Stimulated activated CD4-positive, alpha-beta T cell treated with anti-CD3 and anti-CD28 coated beads, Interleukin-1b, Interleukin-23, amount 100 ng/mL, for 1 hour (primary cell): ENCODE measurements at places on chromosomes 13 and 19.
A peak's percentile ranks its signal among the peaks of the same experiment; 100 is the strongest.

DNA sequence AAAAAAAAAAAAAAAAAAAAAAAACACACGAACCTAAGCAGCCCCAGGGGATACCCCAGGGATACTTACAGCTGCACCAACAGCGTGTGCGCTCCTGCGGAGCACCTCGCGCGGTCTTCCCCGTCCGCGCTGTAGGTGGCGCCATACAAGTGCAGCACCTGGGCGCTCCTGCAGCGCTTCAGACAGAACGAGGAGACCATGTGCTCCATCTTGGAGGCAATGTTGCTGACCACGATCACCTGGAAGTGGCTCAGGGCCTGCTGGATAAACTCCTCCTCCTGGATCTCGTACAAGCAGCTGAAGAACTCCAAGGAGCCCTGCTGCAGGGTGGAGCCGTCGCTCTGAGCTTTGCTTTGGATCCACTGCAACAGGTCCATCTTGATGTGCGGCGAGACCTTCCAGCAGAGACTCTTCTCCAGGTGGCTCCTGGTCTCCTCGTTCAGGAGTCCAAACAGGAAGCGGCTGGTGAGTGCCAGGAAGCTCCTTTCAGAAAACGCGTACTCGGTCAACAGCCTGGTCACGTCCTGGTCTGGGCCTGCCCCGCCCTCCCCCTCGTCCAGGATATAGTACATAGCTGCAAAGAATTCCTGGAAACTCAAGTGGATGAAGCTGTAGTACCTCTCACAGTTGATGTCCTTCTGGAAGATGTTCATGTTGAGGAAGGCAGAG lies 14.5 kb downstream of the NLRP12 start:
- DNase-seq: no peak

DNA sequence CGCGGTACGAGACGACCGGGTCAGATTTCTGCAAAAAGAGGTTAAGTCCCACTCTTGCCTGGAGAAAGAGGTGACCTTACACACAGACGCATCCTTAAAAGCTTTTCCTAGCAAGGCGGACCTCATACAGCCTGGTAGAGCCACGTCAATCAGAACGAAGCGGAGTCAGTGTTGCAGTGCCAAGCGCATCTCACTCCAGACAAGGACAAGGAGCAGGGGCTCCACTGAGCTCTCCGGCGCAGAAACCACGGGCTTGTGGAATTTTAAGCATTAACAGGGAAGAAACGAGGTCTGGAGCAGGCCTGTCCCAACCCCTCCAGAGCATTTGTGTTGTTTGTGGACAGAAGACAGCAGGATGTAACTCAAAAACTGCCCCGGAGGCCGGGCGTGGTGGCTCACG lies 7.1 kb downstream of the EEF2 start:
- no peak for DNase-seq

DNA sequence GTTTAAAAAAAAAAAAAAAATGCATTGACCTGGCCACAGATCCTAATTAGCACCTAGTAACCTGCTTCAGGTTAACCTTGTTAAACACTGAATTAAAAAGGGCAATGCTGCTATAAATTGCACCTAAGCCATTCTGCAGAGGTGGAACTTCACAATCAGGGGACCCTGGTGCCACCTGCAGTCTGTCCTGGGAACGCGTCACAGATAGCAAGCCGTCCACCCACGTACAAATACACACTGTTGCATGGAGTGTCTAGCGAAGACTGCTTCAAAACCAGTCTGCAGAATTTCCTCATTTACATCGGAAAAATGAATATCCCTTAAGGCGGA lies 169.3 kb downstream of the COL4A1 start:
- DNase-seq: no peak

DNA sequence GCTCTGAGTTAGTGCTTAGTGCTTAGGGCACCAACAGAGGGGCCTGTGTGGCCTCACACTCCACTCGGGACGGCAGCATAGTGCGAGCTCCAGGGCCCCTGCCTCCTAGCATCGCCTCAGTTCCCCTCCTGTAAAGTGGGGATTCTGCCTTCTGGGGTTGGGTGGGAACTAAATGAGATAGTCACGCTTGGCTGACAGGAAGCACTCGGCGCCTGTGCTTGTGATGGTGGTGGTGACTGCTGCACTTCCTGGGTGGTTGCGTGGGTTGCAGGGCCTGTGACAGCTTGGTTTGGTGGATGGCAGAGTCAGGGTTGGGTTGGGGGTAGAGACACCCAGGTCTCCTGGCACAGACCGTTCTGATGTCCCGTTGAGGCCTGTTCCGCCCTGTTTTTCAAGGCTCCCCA lies 7.7 kb downstream of the PLEKHF1 start:
- DNase-seq: peak; percentile 71

GRCh38 chr13:33953203-33953602 lies 135.3 kb downstream of the RFC3 start:
- no peak for DNase-seq

GRCh38 chr13:27592865-27593264 lies 27.5 kb downstream of the LNX2 start:
- DNase-seq: no peak

DNA sequence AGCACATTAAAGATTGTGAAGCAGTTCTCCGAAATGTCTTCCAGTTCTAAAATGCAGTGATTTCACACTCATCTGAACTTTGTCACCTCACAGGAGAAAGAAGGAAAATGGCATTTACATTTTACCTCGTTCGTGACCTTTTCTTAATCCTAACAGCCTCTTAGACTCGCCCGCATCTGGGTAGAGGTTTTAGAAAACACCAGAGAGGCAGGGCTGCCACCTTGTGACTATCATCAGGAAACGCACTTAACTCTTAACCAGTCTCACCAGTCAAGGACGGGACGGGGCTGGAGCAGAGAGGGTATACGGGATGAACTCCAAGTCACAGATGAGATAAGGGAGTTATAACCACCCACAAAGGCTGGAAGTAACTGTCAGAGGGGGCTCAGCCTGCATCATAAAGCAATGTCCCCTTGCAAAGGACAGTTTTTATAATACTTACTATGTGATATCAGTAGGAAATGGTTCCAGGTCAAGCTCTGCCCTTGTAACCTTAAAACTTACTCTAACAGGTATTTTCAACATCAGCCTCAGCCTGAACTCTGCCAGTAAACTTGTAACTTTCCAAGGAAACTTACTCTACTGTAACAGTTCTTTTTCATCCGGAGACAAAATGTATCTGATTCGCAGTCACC lies 8.6 kb upstream of the CEACAM6 start:
- peak; percentile 15 for DNase-seq

- no peak for DNase-seq
These were observed 22.9 kb upstream of the FAM216B start for GRCh38 chr13:42758515-42758914.

- DNase-seq: no peak
These were observed 116.6 kb upstream of the UQCRFS1 start for GRCh38 chr19:29329460-29330134.

- no peak for DNase-seq
These were observed 120.0 kb downstream of the CRYL1 start for GRCh38 chr13:20405691-20406090.

DNA sequence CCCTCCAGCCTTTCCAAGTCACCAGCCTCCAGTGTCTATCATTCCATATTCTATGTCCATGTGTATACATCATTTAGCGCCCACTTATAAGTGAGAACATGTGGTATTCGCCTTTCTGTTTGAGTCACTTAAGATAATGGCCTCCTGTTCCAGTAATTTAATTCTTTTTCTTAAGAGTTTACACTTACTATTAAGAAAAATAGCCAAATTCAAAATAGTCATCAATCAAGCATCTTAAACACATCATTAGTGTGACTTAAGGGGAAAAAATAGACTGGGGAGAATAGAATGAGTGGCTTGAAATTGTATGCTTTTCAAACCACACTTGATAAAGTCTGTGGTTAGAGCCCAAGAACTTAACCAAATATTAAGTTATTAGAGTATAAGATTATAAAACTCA lies 248.0 kb downstream of the MAB21L1 start:
- no peak for DNase-seq

DNA sequence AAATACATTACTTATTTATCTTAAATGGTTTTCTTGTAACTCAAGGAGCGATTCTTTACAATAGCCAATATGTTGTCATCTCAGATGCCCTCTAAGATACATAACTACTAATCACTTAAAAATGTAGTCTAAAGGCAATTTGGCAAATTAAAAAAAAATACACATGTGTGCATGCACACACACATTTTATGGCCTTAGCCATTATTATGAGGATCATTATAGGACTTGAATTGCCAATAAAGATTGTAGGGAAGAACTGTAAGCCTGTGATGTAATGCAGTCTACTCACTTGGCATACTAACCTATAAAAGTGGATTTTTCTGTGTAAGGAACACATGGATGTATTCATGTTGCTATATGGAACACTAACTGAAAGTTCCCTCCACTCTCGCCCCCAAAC lies 274.3 kb downstream of the SHISA2 start:
- no peak for DNase-seq

GRCh38 chr13:35469806-35470525 lies 6.5 kb downstream of the MAB21L1 start:
- DNase-seq: no peak

- DNase-seq: no peak
These were observed 173.1 kb upstream of the RFC3 start for GRCh38 chr13:33644581-33645543.

DNA sequence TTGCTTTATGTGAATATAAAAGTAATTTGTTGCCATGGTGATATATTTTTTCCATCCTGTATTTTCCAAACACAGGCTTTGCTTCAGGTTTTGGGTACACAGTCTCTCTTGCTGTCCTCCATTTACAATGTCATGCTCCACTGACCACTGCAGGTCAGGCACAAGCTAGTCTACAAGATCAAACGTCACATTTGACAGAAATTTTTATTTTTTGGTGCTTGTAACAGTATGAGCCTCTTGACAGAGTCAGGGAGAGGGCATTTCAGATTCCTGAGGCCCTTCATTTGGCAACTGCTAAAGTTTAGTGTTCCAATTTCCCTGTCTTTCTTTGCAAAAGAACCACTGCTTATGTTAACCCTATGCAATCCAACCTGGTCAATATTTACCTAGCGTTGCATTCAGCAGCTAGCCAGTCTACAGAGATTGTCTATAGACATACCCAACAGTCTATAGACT lies 175.0 kb downstream of the RFC3 start:
- no peak for DNase-seq

DNA sequence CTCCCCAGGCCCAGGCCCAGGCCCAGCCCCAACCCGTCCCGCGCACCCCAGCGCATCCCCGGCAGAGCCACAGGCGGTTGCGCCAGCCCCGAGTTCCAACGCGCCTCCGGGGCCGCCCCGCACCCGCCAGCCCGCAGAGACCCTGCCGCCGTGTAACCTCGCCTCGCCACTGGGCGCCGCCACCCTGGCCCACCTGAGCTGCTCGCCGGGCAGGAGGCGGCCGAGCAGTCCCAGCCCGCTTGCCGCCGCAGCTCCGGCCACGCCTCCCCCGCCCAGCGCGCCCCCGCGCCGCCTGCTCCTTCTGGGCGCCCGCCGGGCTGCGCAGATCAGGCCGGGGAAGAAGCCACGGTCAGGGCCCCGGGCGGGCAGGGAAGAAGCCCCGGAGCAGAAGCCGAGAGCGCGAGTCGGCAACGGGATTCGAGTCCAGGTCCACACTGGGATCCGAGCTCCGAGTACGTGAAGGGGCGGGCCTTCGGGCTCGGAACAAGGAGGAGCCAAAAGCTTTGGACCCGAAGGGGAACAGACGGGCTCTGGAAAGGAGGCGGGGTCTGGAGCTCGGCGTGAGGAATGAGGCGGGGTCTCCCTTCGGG lies at the start of gene MBOAT7:
Gene MBOAT7, minus strand, starts transcription at position 436 of the 590 bp plus-strand sequence. CDS start 1,072 bp downstream, outside the sequence.
- no peak for DNase-seq

- no peak for DNase-seq
These were observed 1.3 kb upstream of the ISYNA1 start for GRCh38 chr19:18439025-18439909.

DNA sequence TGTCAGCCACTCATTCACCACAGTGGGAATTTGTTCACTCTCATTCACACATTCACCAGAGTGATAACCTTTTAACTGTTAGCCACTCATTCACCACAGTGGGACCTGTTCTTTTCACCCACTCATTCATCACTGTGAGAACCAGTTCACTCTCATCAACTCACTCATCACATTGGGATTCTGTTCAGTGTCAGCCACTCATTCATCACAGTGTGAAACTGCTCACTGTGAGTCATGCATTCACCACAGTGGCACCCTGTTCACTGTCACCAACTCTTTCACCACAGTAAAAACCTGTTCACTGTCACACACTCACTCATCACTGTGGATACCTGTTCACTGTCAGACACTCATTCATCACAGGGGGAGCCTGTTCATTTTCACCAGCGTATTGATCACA lies 43.5 kb upstream of the ZNF85 start:
- DNase-seq: no peak

GRCh38 chr19:33463199-33463598 lies 58.4 kb downstream of the PEPD start:
- no peak for DNase-seq

DNA sequence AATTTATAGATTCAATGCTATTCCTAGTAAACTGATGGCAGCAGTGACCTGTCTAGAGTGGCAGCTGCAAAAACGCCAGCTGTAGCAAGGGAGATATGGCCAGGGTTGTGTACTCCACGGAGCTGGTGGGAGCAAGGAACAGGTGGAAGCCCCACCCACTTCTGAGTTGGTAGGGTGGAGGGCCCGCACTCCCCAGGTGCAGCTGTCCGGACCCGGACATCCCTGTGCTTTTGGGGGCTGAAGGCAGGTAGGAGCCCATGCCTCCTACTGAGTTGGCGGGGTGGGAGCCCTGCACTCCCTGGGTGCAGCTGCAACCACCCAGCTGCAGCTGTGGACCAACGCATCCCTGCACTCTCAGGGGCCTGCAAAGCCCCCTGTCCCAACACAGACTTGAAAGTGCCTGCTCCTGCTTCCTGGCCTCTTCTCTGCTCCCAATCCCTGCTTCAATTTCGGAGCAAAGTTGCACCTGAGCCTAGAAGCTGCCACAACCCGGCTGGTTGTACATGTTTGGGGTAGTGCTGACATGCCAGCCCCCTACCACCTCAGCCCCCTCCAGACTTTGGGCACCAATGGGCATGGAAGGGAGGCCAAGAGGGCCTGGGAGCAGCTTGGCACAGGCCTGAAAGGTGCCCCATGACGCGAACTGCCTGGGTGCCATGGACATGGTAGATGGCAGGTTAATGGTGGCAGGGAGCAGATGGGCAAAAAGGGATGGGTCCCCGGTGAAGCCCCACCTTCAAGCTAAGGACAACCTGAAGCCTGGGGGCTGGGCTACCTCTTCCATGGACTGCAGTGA lies 19.8 kb downstream of the UGGT2 start:
- DNase-seq: no peak

- no peak for DNase-seq
These were observed 2.0 kb upstream of the GAPDHS start for GRCh38 chr19:35531291-35531690.

DNA sequence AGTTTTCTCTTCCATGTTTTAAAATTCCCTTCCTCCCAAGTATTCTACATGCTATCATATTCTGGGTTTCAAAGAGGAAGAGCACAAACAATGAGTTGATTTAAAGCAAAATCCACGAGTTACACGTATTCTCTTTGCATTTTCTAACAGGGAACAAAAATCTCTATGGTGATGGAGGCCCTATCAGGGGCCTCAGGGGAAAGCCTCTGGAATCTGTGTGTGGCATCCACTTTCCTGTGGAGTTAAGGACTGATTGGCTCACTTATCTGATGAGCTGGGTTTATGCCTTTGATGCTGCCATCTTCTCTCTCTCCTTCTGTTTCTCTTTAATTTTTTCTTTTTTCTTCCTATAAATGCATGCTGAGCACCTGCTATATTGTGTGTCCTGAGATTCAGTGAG lies 14.8 kb downstream of the OLFM4 start:
- DNase-seq: no peak

- no peak for DNase-seq
These were observed at the start of gene DACH1 for GRCh38 chr13:71867131-71867814. Gene DACH1 (minus strand): TSS chr13:71867204.
